ENCODE measurements at places on chromosomes 6 and 20.

GRCh38 chr20:59123011-59123677 is 40.5 kb upstream of the ZNF831 start:
- no peak for DNase-seq

GRCh38 chr6:108782179-108783041 is 65.8 kb upstream of the ARMC2 start:
- peak; percentile 53 for DNase-seq

GRCh38 chr6:157050537-157051265 is 272.6 kb downstream of the TMEM242 start:
- DNase-seq = no peak

DNA sequence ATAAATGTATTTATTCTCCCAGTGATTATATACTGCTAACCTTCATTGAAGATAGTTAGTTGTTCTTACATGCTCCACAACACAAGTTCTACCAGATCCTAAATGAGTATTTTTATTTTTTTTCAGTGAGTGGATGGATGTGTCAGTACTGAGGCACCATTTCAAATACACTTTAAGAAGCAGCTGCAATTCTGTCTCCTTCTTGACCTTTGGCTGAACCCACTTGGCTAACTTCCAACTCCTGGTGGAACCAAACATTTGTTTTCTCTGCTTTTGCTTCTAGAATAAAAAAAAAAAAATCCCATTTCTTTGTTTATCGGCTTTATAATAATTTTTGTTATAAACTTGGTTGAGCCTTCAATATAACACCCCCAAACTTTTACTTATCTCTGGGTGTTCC is 458.3 kb upstream of the MAP3K7 start:
- DNase-seq = no peak

- DNase-seq = no peak
Observed at GRCh38 chr20:33793011-33793931, 17.9 kb upstream of the CHMP4B start.

- DNase-seq = no peak
Observed at GRCh38 chr20:39825524-39825923, 863.4 kb downstream of the DHX35 start.

- DNase-seq = no peak
Observed at GRCh38 chr20:6134592-6134991, 11.8 kb upstream of the FERMT1 start.
